Fibroblast of villous mesenchyme (primary cell): ENCODE measurements at places on chromosomes 1 and 21. TPM values are rescaled to one million over a fixed set of nuclear protein-coding genes. Genes with fewer than 3 reads are reported as not detected.

Gene MYBPH
- total RNA-seq: 0.32 and 0.43 TPM in 2 replicates

Gene DIO1
- total RNA-seq: not detected in 2 replicates

Gene FLG
- under 0.01 TPM in 1 of 2 replicates, not detected in the other for total RNA-seq

Gene ST6GALNAC5
- total RNA-seq: 114 and 155 TPM in 2 replicates

Gene NLRP3
- 0.43 and 0.97 TPM in 2 replicates for total RNA-seq
